ENCODE measurements at places on chromosomes 13 and 19.

- peak; percentile 89 for DNase-seq
Measured at GRCh38 chr19:34676697-34677385, at the start of gene SCGB2B2. Gene SCGB2B2 (minus strand): TSS chr19:34677159. CDS start chr19:34594563, 82,596 bp downstream.

- no peak for DNase-seq
Measured at GRCh38 chr13:42580644-42581043, 6.7 kb downstream of the TNFSF11 start.

DNA sequence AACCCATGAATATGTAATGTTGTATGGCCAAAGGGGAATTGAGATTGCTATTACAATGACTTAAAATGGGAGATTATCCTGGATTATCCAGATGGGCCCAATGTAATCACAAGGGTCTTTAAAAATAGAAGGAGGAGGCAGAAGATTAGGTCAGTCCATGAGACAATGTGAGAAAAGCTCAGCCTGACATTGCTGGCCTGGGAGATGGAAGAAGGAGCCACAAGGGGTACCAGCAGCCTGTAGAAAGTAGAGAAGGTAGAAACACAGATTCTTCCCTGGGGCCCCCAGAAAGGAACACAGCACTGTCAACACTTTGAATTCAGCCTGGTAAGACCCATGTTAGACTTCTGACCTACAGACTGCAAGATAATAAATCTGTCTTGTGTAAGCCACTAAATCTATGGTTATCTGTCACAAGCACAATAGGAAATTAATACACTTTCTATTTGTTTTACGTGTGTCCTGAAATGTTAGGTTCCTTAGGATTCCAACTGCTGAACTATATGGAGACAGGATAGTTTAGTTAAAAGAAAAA, 132.9 kb upstream of the SERP2 start:
- no peak for DNase-seq

GRCh38 chr19:51402117-51402516, 11.7 kb upstream of the C19orf84 start:
- DNase-seq, result no peak

- DNase-seq, result no peak
Measured at GRCh38 chr13:36915106-36915505, 4.9 kb downstream of the SMAD9 start.

- no peak for DNase-seq
Measured at GRCh38 chr13:67855741-67856238, 625.7 kb upstream of the PCDH9 start.

GRCh38 chr13:62875118-62875640, 1459.5 kb upstream of the PCDH20 start:
- no peak for DNase-seq

Measured in heart left ventricle (tissue), 16 donors.